ENCODE measurements at places on chromosomes 2 and 18.
A peak's percentile ranks its signal among the peaks of the same experiment; 100 is the strongest.

GRCh38 chr2:108583903-108584520 lies 49.7 kb downstream of the LIMS1 start:
- peak; percentile 26 for DNase-seq

DNA sequence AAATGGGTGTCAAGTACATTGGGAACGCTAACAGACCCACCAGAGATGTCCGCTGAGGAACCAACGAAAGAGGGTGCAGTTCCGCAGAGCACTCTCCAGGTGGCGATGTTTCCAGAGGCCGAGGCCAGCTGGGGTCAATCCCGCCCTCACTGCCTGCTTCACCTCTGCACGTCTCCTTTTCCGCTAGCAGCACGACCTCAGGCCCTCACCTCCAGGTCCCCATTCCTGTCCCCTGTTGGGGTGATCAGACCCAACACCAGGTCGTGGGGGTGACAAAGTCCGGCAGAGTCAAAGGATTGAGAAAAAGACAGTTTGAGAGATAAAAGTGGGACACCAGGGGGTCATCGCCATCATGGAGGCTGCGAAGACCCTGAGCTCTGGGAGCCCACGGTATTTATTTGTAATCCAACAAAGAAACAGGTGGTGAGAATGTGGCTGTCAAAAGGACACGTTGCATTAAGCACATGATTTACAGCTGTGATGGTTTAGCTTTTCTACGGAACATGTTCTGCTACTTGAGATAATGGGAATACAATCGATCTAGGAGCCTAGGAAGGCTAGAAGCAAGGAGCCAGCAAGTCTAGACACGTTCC lies 27.3 kb downstream of the ZAP70 start:
- DNase-seq: no peak

- no peak for DNase-seq
Observed at GRCh38 chr18:34258176-34258575, 33.5 kb upstream of the NOL4 start.

DNA sequence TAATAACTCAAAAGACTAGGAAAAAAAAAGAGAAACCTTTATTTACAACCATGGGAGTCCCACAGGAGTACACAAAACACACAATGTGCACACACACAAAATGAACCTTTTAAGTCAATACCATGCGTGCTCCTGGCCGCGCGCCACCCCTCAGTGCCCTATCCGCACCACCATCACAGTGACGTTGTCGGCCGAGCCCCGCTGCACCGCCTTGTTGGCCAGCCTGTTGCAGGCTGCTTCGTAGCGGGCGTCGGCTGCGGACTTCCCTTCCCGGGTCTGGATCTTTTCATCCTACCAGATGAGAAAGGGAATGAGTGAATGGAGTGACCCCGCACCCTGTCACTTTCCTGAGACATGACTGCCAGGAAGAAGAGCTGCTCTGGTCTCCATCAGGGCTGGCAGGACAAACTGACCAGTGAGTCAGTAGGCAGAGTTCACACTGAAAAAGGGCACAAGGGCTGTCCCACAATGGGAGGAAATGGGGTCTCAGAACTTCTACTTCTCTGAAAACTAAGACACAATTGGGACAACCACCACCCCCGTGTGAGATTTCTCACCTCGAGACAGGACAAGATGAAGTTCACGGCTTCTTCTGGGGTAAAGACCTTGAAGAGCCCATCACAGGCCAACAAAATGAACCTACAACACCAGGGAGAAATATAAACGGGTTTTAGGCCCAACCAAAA lies 11.8 kb downstream of the ERFE start:
- DNase-seq: no peak

DNA sequence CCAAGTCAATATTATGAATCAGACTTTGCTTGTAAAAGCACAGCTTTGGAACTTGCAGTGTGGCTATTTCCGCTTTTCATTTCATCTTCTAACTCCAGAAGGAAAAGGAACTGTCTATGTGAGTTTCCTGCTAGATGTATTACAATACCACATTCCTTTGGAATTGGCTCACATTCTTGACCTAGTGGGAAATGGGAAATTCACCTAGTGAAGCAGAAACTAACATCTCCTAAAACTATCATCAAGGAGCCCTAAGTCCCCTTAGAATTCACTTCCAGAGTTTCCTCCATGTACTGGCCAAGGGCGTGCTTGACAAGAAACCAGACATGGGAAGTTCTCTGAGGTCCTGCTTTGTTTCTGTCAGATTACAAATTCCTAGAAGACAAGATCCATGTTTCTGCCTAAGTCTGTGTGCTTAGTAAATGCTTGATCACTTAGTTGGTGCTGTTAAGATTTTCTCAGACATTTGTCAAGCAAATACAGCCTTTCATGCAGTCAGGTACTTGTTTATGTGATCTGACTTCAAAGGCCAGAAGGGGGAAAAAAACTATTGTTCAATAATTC lies 275.7 kb upstream of the FN1 start:
- no peak for DNase-seq

DNA sequence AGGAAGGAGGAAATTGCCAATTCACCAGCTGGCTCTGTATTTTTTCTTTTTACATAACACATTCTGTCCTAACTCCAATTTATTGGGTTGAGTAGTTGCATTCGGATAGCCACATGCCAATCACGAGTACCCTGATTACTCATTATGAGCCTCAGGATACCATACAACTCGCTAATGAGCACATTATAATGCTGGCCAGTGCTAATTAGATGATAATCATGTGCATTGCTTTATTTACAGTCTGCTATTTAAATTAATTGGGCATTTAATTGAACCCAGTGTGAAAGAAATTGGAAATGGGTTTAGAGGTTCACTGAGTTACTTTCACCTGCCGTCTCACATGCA lies 15.2 kb downstream of the G6PC2 start:
- DNase-seq: no peak

DNA sequence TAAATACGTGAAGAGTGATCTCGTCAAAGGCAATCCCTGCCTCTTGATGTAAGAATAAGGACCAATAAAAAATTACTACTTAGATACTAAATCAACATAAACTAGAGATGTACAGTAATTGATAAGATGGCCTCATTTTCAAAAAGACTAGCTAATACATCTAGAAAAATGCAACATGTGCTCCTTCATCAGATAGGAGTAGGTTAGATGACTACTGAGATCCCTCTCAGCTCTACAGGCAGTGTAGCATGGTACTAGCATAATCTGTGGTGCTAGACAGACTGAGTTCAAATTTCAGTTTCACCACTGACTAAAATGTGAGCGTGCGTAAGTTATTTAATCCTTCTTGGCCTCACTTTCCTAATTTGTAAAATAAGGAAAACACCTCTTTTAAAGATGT lies 82.6 kb upstream of the FRZB start:
- DNase-seq: no peak

GRCh38 chr2:136247204-136247950 lies 129.4 kb upstream of the CXCR4 start:
- no peak for DNase-seq

- DNase-seq: no peak
Observed at GRCh38 chr2:8581601-8582041, 100.2 kb upstream of the ID2 start.

GRCh38 chr2:172931918-172932520 lies 143.6 kb upstream of the MAP3K20 start:
- DNase-seq: peak; percentile 48

DNA sequence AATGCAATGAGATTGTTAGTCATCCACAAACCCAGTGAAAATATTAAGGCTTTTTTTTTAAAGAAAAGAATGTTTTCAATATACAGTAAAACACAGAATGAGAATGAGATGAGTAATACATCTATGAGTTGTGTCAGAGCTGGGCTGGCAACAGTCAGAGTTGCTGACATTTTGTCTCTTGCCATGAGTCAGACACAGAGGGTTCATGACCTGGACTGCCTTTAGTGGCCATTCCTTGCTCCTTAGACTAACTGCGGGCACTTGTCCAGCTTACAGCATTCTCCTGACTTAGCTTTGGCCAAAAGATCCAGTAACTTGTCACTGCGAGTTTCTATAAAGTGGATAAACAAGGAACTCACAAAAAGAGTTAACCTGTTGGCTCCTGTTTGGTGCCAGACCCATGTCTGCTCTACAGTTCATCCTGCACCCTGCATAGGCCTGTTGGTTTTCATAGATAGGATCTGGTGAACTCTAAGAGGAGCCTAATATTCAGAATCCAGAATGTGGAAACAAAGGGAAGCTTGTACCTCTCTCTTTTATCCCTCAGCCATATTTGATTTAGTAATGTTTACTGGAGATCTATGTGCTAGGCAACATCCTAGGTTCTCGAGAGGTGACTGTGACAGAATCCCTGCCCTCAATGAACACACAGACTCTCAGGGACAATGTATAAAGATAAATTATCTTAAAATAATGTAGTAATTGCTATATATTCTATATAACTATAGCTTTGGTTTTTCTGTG lies 391.5 kb upstream of the VWC2L start:
- no peak for DNase-seq

DNA sequence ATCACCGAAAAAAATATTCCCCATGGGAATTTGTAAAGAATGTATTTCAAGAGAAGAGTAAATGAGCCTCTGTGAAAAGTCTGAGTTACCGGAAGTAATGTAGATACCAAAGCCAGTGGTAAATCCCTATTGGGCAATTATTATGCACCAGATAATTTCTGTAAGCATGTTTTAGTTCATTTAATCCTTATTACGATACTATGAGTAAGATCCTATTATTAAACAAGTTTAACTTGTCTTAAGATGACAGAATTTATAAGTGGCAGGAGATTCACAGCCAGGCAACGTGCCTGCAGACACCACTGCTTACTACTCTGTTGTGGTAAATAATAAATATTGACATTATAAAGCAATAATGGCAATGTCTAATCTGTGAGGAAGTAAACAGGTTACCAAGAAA lies 280.8 kb upstream of the RGPD4 start:
- DNase-seq: no peak

DNA sequence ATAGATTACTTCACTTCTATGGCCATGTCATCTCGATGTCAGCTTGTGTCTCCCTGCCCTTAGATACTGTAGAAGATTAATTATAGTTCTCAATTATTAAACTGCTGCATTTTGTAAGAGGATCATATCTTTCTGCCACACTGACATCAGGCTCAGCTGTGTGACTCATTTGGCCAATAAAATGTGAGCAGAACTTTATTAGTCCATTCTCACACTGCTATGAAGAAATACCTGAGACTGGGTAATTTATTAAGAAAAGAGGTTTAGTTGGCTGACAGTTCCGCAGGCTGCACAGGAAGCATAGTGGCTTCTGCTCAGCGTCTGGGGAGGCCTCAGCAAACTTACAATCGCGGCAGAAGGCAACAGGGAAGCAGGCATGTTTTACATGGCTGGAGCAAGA lies 290.4 kb downstream of the RAD51AP2 start:
- DNase-seq: no peak

DNA sequence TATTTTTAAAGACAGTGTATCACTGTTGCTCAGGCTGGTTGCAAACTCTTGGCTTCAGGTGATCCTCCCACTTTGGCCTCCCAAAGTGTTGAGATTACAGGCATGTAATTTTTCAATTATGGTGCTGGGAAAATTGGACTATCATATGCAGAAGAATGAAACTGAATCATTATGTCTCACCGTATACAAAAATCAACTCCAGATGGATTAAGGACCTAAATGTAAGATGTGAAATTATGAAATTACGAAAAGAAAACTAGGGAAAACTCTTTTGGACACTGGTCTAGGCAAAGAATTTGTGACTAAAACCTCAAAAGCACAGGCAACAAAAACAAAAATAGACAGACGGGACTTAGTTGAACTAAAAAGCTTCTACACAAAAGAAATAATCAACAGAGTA lies 31.2 kb downstream of the MAP3K2 start:
- DNase-seq: no peak

GRCh38 chr2:27903649-27904404 lies 13.3 kb downstream of the BABAM2 start:
- DNase-seq: no peak

GRCh38 chr18:55353806-55354205 lies 234.2 kb downstream of the TCF4 start:
- no peak for DNase-seq

DNA sequence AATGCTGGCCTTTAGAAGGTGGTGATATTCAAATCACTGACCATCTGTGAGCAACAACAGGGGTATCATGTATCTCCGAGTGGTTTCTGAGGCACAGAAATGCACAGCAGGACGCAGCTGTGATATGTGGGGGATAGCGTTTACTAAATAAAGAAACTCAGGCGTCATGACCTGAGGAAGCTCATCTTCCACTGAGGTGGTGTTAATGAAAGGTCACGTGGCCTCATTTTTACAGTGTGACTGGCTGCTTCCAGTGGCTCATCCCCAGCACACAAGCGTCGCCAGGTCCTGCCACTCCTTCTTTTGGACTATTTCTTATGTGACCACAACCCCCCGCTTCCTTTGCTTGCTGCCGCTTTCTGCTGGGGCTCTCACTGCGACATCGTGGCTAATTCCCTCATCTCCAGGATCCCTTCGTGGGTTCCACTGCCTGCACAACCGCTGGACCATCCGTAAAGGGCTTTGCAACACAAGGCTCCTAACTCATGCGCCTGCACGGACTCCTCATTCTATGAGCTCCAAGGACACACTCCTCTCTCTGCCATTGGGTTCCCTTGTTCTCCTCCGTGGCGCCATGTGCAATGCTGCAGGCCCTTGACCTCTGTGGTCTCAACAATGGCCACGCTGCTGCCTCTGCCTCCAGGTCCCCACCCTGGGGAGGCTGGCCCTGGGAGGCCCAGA lies 109.3 kb downstream of the MBP start:
- DNase-seq: no peak

- DNase-seq: no peak
Observed at GRCh38 chr2:28545590-28546200, 49.8 kb downstream of the PLB1 start.

- no peak for DNase-seq
Observed at GRCh38 chr18:21684731-21685130, 19.8 kb downstream of the ABHD3 start.

- DNase-seq: no peak
Observed at GRCh38 chr2:132583666-132584360, 86.2 kb downstream of the LYPD1 start.

DNA sequence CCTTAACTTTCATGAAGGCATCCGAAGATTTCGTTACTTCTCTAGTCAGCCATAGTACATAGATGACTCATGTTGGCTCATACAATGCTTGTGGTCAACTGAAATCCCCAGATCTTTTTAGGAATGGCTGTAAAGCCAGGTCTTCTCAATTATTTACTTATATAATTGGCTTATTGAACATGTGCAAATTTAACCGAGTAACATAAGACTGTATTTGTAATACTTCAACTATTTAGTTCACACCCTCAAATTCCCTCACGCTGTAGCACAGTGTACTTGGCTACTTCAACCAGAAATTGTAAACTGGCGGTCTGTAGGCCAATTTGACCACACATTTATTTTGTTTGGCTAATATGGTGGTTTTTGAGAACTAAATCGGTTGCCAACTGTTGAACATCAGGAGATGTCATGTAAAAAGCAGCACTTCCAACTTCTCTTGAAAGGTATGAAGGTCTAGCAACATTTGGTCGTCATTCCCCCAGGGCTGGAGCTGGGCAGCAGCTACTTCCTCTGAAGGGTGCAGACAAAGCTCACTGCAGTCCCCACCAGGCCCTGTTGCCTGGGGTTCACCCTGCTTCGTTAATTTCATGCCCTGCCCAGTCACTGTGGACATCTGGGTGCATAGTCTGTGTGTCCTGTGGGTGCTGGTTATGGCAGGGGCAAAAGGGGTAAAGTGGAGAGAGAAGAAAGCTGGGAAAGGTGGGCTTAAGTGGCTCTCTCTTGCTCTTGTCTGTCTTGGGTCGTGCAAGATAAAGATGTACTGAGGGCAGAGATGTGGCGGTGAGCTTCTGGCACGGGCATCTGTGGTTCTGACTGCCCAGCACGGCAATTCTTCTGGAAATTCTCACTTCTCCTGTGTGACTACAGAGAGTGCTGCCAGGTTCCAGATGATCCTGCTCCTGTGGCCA lies 3.2 kb upstream of the SH3RF3 start:
- no peak for DNase-seq

GRCh38 chr2:212264187-212264586 lies 274.4 kb downstream of the ERBB4 start:
- no peak for DNase-seq

Measured in T-helper 17 cell (primary cell).